GM04504 (cell line): ENCODE measurements at places on chromosomes 3 and 15.

DNA sequence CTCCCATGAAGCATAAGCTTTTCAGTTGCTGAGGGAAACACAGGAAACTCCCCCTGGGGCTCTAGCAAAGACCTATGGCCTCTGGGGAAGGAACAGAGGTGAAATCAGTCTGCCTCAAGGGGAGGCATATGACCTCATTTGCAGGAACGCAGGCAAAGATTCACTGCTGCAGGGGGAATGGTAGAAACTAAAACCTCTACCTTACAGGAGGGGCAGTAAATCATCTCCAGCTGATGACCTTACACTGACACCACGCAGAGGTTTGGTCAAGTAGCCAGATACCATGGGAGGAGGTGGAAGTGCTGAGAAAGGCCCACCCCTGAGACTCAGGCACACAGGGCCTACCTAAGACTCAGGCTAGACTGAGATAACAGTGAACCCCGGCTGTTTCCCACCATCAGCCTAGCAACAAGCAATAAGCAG, 81.1 kb downstream of the RAD18 start:
- no peak for DNase-seq

- no peak for DNase-seq
These were observed 298 bp downstream of the BCL2L10 start for GRCh38 chr15:52112203-52112750.

DNA sequence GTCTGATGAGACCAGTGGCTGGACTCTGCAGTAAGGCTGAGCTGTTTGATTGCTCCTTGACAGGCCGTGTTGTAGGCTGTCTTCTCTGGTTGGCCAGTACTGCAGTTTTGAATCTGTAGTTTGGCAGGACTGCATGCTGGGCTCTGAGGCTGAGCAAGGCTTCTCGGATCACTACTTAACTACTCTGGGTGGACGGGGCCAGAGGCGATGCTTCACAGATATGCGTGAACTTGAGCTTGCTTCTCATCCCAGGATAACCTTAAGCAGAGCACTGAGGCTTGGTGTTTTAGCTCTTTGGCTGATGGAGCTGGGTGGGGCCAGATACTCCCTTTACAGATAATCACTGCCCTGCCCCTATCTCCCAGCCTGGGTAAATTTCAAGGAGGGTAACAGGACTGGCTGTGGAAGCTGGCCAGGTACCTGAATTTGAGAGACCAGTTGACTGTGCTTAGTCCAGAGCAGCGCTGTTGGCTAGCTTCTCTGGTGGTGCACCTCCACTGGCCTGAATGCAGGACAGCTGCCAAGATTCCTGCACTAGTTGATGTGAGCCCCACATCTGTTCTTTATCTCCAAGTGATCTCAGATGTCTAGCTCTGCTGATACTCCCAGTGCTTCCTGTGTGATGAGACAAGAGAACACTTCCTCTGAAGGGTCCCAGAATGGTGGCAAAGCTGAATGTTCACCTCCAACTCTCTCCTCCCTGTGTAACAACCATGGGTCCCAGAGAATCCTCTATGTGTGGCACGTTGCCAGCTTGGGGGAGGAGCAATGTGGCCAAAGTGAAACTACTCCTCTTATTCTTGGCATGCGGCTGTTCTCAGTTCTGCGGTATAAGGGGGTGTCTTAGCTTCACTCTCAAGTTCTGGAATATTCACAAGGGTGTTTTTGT, 37.9 kb downstream of the RPL39L start:
- peak; percentile 12 for DNase-seq

- no peak for DNase-seq
These were observed 459.4 kb upstream of the TGFBR2 start for GRCh38 chr3:30146978-30147377.

DNA sequence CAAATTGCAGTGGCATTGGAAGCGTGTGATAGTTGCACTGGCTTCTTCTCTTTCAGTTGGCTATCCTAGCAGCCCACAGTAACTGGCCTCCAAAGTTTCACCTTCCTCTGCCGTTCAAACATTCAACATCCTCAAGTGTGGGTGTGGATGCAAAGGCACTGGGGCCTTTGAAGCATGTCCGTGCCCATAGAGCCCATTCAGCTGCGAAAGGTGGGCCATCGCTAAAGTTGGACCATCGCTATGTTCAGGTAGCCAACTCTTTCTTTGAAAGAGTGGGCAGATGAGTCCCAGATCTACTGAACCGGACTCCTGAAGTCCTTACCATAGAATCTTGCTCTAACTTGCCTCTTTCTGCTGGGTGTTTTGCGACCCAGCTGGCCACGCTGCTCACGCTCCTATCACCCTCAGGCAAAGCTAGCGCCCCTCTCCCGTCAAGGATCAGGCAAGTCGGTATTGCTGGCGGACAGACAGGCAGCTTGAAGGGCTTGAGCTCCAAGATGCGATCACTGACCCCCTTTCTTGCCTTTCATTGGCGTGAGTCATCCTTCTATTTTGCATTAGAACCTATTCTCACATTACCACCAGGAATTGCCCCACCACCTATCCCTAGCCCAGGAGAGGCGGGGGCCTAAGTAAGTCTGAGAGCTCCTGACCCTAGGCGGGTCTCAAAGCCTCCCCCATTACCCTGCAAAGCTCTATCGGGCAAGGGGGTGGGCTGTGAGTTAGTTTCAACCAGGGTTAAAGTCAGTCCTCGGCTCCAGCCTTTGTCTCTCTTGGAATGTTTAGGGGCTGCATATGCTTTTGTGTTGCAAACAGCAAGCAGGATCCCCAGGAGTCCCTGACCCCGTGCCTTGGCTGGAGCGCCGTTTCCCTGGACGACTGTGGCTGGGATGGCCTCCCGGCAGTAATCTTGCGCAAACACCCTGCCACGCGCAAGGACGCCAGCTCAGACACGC, 28.7 kb downstream of the ZIC4 start:
- no peak for DNase-seq

DNA sequence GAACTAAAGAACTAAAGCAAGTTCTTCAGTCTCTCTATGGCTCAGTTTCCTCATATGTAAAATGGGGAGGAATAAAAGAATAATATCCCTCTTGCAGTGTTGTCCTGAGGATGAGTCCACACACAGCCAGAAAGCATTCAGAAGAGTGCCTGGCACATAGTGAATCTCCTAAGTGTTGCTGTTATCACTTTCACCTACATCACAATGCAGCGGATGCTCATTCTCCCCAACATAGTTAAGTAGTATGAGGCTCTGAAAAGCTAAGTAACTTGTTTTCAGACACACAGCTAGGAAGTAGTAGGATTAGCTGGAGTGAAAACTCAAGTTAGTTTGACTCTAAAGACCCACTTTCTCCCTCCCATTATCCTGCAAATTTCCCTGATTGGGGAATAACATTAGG, 9.1 kb upstream of the USP3 start:
- DNase-seq = no peak

GRCh38 chr3:25706213-25706612, 41.5 kb upstream of the TOP2B start:
- DNase-seq = no peak
